ENCODE measurements at places on chromosomes 1 and 21. TPM values are rescaled to one million over a fixed set of nuclear protein-coding genes. Genes with fewer than 3 reads are reported as not detected.

GRCh38 chr1:9182784-9183257 is 51.8 kb upstream of the H6PD start:
- DNase-seq = no peak

DNA sequence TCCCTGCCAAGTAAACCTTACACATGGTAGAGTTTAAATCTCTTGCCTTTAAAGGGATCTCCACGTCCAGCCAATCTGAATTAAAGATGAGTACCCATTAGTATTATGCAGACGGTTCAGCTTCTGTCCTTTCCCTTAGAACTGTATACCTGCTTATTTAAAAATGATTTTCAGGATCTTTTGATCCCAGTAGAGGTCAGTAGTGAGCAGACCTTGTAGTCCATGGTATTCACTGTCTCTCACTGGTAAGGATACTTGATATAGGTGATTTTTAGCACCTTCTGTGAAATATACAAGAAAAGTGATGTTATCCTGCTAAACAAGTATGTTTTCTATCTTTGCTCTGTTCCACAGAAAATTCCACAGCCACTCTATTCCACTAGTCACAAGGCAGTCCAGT is 1211.6 kb upstream of the ADGRL4 start:
- no peak for DNase-seq

PTPRC gene
- total RNA-seq = 503 TPM

NOL9 gene
- total RNA-seq = 32.5 TPM

DNA sequence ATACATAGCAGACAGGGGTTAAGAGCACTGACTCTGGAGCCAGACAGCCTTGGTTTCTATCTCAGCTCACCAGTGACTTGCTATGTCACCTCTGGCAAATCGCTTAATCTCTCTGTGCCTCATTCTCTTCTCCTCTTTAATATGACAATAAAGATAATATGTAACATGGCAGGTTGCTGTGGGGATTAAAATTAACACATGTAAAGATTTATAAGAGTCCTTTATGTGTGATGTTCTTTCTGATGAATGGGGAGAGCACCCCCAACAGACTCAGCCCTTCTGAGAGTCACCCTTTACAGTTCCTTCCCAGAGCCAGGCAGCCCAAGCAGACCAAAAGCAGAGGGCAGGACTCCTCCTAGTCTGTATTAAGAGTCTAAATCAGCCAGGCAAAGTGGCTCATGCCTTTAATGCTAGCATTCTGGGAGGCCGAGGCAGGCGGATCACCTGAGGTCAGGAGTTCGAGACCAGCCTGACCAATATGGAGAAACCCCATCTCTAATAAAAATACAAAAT is 76.5 kb upstream of the SDC3 start:
- DNase-seq = no peak
